Stimulated activated CD4-positive, alpha-beta T cell treated with anti-CD3 and anti-CD28 coated beads, Interleukin-1b, Interleukin-23, amount 100 ng/mL, for 1 hour (primary cell): ENCODE measurements at places on chromosomes 13 and 19.
A peak's percentile ranks its signal among the peaks of the same experiment; 100 is the strongest.

DNA sequence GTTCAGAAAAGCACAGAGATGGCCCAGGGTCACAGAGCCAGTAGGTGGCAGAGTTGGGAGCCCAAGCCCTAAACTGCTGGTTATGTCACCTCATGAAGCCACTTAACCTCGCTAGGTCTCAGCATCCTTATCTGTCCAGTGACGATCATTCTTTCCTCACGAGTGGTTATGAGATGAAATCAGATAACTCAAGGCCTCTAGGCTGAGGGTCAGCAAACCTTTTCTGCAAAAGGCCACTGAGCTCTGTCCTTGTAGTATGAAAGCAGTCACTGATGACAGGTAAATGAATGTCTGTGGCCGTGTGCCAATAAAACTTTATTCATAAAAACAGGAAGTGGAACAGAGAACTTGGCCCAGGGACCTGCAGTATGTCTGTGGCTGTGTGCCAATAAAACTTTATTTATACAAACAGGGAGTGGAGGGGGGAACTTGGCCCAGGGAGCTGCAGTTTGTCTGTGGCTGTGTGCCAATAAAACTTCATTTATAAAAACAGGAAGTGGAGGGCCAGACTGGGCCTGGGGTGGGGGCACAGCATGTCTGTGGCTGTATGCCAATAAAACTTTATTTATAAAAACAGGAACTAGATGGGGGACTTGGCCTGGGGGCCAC, 71.2 kb downstream of the GNG7 start:
- no peak for DNase-seq

- no peak for DNase-seq
Measured at GRCh38 chr13:79775830-79776229, 294.9 kb downstream of the NDFIP2 start.

- DNase-seq = no peak
Measured at GRCh38 chr13:59277106-59277505, 886.6 kb downstream of the DIAPH3 start.

DNA sequence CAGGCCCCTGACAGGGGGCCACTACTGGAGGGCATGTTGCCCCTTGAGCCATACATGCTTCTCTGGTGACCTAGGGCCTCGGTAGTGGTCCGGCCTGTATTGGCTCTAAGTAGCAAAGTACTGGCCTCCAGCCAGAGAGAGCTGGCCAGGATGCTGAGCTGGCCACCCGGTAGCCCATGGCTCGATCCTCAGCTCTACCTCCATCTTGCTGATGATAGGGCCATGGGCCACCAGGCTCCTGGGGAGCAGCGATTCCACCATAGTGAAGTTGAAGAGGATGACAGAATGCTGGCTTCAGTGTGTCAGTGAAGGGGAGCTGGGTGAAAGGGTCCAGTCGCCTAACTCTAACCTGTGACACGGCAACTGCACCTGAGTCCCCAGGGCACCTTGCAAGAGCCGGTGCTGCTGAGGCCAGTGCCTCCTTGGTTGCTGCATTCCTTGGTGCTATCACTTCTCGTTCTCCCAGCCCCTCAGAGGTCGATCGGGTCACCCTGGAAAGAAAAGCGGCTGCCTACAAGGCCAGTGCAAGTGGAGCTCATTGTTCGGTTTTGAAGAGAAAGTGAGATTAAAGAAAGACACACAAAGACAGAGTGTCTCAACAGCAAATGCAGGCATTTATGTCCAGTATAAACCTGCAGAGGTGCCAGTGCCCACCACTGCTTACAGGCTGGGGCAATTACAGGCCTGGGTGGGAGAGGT, 5.0 kb downstream of the FPR3 start:
- DNase-seq = no peak

DNA sequence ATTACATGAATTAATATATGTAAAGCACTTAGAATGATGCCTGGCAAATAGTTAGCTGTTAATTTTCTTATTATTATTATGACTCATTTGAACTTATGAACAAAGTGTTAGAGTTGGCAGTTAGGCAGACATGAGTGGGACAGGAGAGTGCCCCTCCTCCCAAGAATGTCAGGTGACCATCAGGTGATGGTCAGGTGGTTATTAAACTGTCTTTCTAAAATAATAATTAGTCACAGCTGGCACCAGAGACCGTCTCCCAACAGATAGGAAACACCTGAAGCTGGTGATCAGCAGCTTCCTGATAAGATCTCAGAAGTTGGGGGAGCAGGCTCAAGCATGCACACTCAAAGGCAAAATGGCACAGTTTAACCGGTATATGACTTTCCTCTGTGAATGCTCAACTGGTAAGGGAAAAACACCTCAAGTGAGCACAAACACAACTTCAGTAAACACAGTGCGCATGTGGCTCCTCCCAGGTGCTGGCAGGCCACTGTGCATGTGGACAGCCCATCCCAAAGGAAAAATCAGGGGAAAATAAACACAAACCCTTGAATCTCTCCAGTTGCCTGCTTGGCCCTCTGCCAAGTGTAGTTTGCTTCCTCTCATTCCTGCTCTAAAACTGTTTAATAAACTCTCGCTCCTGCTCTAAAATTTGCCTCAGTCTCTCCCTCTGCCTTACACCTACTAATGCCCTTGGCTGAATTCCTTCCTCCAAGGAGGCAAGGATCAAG, 54.0 kb downstream of the FLT1 start:
- DNase-seq = no peak

DNA sequence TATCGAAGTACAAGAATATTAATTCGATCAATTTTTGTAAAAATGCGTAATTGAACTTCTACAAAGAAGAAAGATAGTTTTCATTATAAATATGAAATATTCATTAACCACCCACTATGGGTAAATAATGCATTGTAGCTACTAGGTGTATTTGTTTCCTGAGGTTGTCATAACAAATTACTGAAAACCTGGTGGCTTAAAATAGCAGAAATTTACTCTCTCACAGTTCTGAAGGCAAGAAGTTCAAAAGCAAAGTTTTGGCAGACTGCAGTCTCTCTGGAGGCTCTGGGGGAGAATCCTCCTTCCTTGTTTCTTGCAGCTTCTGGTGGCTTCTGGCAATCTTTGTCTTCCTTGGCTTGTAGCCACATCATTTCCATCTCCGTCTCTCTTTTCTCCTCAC, 99.2 kb upstream of the MIR17HG start:
- DNase-seq = no peak

- DNase-seq = no peak
Measured at GRCh38 chr13:84038001-84038400, 155.7 kb upstream of the SLITRK1 start.

- DNase-seq = no peak
Measured at GRCh38 chr19:16418597-16418962, 53.2 kb downstream of the EPS15L1 start.

- DNase-seq = no peak
Measured at GRCh38 chr19:51816711-51817110, 21.8 kb downstream of the FPR3 start.

- no peak for DNase-seq
Measured at GRCh38 chr13:111577956-111578605, 257.6 kb downstream of the TEX29 start.

GRCh38 chr19:3041761-3042620, 12.9 kb upstream of the TLE2 start:
- DNase-seq = no peak

GRCh38 chr13:110822669-110822945, 92.3 kb downstream of the ANKRD10 start:
- no peak for DNase-seq

DNA sequence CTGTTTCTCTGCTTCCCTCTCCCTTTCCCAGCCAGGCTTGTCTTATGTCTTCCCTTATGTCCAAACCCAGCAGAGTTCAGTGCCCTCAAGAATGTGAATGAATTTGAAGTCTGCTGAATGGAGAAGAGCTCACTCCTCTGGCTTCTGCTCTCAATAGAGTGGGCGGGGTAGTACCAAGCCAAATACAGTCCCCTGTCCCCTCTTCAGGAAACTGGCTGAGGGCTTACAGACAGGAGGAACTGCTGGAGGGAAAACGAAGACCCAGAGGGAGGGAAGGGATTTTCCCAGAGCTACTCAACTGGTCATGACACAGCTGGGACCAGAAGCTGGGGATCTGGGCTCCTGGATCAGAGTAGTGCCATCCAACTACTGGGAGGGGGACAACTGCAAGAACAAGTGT, 32.9 kb upstream of the POU2F2 start:
- DNase-seq = no peak

DNA sequence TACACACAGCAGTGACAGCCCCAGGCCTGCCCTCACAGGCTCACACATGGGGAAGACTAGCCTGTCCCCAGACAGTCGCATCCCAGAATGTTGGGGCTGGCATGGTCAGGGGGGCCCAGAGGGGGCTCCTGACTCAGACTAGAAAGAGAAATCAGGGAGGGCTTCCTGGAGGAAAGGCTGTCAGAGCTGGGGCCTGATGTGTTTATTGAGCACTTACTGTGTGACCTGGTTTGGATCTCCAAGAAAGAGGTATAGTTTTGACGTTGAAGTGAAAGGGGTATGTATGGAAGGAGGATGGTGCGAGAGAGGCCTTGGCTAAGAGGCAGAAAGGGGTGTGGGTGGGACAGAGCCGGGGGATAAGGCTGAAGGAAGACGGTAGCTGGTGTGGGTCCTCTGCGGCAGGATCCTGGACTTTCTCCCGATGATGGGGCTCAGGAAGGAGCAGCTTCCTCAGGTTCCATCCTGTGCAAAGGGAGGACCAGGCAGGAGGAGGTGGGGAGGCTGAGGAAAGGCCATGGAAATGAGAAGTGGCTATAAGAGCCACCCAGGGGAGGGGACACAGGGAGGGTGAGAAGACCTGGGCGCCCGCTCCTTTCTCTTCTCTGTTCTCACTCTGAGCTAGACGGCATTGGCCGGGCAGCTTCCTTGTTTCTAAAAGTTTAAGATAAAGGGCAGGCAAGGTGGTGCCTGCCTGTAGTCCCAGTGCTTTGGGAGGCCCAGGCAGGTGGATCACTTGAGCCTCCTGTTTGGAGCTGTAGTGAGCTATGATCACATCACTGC, 16.1 kb upstream of the BCL3 start:
- DNase-seq = no peak

DNA sequence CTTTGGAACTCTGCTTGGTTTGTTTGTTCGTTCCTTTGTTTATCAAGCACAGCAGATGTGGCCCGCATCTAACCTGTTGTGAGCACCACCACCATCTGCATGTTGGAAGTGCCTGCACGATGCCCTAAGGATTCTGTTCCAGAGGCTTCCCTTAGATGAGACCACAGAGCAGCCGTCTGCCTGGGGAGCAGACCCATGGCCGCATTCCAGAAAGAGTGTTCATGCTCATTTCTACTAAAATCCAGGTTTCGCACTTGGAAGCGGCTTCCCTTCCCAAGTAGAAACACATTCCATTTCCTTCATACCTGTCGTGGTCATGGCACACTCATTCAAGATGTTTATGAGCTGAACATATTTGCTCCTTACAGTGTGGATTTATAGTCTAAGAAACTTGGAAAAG, 27.2 kb downstream of the COL4A2 start:
- DNase-seq = no peak

DNA sequence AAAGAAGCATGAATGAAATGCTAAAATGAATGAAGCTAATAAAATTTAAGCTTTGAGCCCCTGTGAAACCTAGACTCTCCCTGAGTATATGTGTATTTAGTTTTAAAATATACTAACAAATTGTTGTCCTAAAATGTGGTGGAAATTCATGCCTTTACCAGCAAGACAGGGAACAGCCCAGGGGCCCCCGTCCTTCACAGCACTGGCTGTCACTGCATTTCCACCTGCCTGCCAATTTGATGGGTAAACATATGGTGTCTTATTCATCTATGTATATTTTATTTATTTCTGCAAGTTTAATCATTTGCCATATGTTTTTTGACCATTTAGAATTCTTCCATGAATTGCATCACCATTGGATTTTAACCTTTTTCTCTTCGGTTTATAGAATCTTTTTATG, 463.7 kb upstream of the NBEA start:
- DNase-seq = no peak

GRCh38 chr13:48532256-48532505, 699 bp downstream of the RCBTB2 start:
- no peak for DNase-seq

- no peak for DNase-seq
Measured at GRCh38 chr19:2588081-2588777, 112.3 kb downstream of the GADD45B start.

- DNase-seq = peak; percentile 80
Measured at GRCh38 chr19:53868892-53869804, 1.5 kb downstream of the MYADM start.

DNA sequence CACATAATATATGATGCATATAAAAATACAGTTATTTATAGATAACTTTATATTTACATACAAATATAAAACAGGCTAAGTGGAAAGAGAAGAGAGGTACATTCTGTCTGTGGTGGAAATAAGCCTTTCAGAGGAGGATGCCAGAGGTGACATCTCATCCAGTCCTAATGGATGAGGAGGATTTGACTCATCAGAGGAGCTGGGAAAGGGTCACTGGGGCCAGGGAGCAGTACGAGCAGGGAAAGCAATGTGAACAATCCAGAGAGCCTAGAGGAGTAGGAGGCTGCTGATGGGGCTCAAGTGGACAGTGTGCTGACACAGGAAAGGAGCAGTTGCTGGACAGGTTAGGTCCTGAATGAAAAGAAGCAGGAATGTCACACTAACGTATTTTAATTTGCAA, 18.6 kb downstream of the NALCN start:
- no peak for DNase-seq

GRCh38 chr13:50326811-50327210, 311.6 kb downstream of the KCNRG start:
- DNase-seq = no peak

- no peak for DNase-seq
Measured at GRCh38 chr13:23947893-23948292, 50.6 kb upstream of the C1QTNF9B start.

DNA sequence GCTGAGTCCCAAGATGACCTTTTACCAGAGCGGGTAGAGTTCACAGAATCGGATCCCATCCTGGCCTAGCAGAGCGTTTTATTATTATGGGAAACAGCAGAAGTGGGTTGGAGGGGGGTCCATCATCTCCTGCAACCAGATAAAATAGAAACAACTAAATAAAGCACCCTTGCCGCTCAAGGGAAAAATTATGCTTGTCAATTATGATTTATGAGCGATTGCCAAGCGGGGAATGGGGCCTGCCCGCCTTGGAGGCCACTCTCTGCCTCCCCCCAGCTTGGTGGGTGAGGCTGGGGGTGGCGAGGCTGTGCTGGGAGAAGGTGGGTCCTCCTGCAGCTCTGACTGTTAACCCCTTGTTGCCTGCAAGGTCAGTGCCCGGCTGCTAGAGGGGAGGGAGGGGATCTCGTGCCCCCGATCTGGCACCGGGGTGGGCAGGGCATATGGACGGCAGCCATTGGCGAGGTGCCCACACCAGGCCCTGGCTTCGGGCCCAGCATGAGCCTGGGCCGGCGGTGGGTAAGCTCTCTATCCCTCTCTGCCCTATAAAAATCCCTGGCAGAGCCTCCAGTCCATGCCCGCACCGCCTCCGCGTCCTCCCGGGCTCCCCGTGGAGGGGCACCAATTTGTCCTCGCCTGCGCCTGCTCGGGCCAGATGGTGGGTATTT, 129.1 kb downstream of the URI1 start:
- DNase-seq = no peak

GRCh38 chr19:19775891-19776205, 42.9 kb upstream of the ZNF14 start:
- DNase-seq = no peak

DNA sequence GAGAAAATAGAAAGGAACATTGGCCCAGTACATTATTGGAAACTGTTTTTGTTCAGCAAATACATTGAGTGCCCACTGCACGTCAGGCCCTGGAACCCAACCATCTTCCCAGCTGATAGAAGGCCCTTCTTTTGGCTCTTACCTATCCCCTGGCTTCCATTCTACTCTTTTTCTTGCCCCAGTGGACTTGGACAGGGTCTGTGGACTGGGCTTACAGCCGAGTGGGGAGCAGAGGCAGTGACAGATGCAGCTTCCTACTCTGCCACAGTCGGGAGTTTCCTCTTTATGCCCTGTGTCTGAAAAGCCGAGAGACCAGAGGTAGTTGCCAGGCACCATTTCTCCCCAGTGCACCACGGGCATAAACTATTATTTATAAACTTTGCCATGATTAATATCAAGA, 70.4 kb downstream of the ARHGAP35 start:
- no peak for DNase-seq
